ENCODE measurements at places on chromosomes 4 and X. TPM values are rescaled to one million over a fixed set of nuclear protein-coding genes. Genes with fewer than 3 reads are reported as not detected.

CTAG2 gene
- total RNA-seq: not detected

SPP1 gene
- total RNA-seq: 3.0 TPM

ADGRL3 gene
- 1.3 TPM for total RNA-seq

CLTRN gene
- total RNA-seq: 0.78 TPM

ERCC6L gene
- not detected for total RNA-seq

CDKL5 gene
- total RNA-seq: 8.4 TPM

GRK4 gene
- total RNA-seq: 7.6 TPM

FAM53A gene
- 34.9 TPM for total RNA-seq

GAGE12H gene
- not detected for total RNA-seq

PARM1 gene
- 453 TPM for total RNA-seq

CPEB2 gene
- 24.3 TPM for total RNA-seq

IBSP gene
- not detected for total RNA-seq

CABS1 gene
- not detected for total RNA-seq

MAGEC2 gene
- not detected for total RNA-seq
